PC-9 (cell line): ENCODE measurements at places on chromosomes 16 and 17.
A peak's percentile ranks its signal among the peaks of the same experiment; 100 is the strongest.

DNA sequence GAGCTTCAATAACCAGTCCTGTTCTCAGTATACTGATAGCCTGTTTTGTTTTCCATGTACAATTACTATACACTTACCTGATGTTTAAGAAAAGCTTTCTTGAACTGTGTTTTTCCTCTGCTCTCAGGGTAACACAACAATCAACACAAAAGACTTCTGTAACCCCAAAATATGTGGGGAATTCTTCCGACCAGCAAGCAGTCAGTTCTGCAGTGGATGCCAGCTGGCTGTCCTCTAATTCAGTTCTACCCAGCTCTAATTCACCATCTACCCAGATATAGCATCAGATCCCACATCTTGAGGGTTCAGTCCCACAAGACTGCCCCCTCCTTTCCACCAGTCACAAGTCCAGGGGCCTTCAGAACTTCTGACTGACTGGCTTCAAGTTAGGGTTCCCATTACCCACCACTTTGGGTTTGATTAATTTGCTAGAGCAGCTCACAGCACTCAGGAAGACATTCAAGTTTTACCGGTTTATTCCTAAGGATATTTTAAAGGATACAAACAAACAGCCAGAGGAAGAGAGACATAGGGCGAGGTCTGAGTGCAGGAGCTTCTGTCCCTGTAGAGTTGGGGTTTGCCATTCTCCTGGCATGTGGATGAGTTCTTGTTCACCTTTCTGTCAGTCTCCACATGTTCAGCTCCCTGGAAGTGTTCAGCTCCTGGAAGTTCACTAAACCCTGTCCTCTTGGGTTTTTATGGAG is 178.2 kb downstream of the CHD9 start:
- DNase-seq = peak; percentile 54

DNA sequence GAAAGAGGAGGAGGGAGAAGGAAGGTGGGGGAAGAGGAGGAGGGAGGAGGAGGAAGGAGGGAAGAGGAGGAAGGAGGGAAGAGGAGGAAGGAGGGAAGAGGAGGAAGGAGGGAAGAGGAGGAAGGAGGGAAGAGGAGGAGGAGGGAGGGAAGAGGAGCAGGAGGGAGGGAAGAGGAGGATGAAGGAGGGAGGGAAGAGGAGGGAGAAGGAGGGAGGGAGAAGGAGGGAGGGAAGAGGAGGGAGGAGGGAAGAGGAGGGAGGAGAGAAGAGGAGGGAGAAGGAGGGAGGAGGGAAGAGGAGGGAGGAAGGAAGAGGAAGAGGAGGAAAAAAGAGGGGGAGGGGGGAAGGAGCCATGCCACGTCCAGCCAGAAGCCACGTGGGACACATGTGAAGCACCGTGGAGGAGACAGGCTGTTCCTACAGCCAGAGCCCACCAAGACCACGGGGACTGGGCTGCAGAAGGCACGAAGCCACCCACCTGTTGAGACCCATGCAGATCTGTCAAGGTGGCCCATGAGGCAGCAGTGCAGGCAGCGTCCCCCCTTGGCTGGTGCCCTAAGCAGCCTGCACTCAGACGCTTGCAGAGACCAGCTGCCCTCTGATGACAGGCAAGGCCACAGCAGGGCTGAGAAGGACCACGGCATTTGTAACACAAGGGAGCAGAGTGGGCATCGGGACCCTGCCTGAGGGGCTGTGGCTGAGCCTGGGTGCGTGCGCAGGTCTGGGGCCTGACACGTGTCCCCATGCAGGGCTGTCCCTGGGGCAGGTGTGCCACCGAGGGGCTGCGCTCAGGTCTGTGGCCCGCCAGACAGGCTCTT is 10.3 kb downstream of the NDUFAF8 start:
- DNase-seq = no peak

- DNase-seq = no peak
Observed at GRCh38 chr17:17391668-17392370, 85.0 kb upstream of the MED9 start.

GRCh38 chr16:68079376-68079625 is 5.9 kb upstream of the NFATC3 start:
- no peak for DNase-seq

- DNase-seq = peak; percentile 62
Observed at GRCh38 chr17:10616502-10617119, 40.5 kb downstream of the MYH3 start.

DNA sequence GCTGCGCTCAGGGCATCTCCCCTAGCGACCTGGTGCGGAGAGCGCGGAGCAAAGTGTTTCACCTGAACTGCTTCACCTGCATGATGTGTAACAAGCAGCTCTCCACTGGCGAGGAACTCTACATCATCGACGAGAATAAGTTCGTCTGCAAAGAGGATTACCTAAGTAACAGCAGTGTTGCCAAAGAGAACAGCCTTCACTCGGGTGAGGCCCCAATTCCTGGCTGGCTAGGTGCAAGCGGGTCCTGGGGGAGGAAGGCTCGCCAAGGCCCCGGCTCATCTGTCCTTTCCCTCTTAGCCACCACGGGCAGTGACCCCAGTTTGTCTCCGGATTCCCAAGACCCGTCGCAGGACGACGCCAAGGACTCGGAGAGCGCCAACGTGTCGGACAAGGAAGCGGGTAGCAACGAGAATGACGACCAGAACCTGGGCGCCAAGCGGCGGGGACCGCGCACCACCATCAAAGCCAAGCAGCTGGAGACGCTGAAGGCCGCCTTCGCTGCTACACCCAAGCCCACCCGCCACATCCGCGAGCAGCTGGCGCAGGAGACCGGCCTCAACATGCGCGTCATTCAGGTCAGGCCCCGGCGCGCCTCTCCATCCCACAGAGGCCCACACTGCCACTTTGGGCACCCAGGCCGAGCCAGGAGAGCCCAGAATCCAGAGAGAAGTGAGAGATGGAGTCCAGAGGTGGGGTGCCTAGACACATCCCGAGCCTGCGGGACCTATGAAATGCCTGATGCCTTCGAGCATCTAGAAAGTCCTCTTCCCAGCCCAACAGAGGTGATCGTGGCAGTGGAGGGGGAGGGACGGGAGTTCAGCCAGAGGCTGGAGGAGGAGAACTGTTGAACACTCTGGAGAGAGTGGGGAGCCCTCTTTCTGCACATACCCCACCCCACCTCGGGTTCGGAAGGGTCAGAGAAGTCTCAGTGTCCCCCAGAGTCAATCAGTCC is 3.3 kb downstream of the LHX1 start:
- no peak for DNase-seq
